ENCODE measurements at places on chromosomes 5 and 9.

GRCh38 chr9:111924281-111924680, 27.7 kb downstream of the UGCG start:
- no peak for DNase-seq

- no peak for DNase-seq
Measured at GRCh38 chr9:90058182-90058763, 453.5 kb downstream of the GADD45G start.

GRCh38 chr5:147508711-147509040, 1.2 kb downstream of the DPYSL3 start:
- no peak for DNase-seq

DNA sequence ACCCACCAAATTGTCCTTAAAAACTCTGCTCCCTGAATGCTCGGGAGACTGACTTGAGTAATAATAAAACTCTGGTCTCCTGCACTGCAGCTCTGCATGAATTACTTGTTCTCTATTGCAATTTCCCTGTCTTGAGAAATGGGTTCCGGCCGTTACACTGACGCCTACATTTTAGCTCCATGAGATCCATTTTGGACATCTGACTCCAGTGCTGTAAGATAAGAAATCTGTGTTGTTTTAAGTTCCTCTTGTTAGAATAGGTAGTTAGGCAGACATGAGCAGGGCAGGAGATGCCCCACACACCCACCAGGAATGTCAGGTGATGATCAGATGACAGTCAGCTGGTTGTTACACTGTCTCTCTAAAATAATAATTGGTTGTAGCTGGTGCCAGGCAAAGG, 125.8 kb upstream of the SHB start:
- no peak for DNase-seq

GRCh38 chr5:14557791-14558415, 23.7 kb upstream of the OTULINL start:
- DNase-seq = no peak

DNA sequence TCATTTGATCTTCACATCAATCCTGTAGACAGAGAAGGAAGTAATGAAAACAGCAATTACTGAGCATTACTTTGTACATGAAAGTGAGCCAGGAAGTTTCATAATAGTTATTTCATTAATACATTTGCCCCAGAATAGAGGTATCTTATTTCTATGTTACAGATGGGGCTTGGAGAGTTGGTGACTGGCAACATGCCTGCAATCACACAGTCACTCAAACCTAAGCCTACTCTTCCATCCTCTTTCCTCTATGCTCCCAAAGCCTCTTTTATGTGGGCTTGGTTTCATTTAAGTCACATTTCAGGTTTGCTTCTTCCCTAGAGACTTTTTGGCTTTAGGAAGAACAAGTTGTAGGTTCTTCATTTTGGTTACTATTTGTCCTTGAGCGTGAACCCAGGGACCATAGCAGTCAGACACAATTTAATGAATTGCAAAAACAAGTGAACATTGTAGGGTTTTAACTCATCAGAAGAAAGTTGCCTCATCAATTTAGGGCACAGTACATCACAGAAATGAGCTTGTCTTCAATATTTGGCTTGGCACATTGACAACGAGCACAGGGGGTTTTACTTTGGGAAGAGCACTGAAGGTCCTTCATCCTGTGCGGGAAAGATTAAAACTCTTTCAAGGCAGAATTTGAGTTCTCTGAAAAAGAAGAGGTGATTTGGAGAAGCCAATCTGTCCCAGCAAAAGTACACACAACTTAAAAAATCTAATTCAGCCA, 381.1 kb downstream of the TMEM38B start:
- DNase-seq = no peak

- no peak for DNase-seq
Measured at GRCh38 chr9:79742110-79742721, 170.5 kb downstream of the TLE4 start.

GRCh38 chr5:64978546-64978945, 209.8 kb downstream of the CWC27 start:
- no peak for DNase-seq

DNA sequence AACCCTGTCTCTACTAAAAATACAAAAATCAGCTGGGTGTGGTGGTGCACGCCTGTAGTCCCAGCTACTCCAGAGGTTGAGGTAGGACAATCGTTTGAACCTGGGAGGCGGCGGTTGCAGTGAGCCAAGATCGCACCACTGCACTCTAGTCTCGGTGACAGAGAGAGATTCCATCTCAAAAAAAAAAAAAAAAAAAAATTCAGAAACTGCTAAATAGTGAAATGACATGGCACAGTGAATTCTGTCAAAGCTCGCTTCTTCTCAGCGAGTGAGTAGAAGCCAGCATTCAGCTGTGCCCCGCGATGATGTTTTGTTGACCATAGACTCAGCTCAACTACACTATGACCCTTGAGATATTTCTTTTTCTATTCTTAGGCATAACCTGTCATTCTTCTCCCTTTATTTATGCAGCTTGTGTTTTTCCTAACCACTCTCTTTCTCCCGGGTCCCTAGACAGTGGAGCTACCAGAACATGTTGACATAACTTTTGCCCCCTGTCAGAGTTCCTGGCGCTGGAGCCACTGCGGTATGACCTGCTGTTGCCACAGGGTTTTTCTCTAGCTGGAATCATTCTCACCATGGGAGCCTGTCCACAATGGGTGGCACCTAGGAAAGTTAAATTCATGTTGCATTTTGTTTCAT, 13.5 kb upstream of the IQGAP2 start:
- DNase-seq = no peak

DNA sequence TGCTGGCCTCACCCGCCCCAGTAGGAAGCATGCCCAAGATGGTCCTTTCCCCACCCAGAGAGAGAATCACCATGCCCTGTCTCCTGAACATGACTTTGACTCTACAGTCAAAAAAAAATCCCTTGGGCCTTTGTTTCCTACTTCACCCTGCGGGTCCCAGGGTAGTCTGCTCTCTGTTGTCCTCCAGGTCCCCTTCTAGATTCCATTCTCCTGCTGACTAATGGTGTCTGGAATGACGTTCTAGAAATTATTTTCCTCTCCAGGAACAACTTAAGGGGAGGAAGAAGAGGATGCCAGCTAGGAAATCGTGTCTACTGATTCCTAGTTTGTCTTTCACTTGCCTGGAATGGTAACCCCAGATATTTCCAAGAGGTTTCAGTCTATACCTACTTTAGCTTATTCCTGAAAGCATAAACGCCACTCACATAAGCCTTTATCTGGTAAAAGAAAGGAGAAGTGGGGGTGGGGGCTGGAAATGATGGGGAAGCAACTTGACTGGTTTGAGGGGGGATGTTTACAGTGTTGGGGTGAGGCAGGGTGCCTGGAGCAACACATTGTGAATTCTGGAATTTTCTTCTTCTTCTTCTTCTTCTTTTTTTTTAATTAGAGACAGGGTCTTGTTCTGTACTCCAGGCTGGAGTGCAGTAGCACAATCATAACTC, 93.9 kb downstream of the SNX18 start:
- DNase-seq = no peak

DNA sequence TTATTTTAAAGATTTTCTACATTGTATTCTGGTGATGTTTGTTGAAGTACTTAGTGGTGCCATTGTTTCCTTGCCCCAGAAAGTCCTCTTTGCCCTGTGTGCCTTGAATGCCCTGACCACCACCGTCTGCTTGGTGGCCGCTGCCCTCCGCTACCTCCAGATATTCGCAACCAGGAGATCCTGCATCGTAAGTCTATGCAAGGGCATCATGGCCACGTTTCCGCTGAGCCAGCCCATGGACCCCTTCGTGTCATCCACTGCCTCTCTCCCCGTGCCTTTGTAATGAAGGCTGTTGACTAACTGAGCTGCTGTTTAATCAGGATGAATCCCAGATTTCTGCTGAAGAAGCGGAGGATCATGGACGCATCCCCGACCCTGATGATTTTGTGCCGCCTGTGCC, 52.3 kb downstream of the ENTREP1 start:
- DNase-seq = no peak

DNA sequence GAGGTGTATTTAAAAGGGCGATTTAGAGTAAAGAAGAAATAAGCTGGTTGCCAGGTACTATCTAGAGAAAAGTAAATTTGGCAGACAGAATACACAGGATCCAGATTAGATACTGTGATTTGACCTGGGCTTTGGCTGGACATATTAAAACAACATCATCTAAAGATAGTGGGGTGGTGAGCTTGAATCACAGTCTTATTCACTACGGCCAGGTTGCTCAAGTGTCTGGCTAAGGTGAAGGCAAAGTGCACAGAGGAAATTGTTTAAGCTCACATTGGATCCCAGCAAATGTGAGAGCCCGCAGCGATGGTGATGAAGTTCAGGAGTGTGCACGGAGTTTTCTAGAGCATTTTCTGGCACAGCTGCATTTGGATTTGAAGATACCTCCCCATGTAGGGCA, 398.2 kb upstream of the MEF2C start:
- DNase-seq = no peak

GRCh38 chr5:44952376-44952775, 143.6 kb downstream of the MRPS30 start:
- DNase-seq = peak; percentile 74

DNA sequence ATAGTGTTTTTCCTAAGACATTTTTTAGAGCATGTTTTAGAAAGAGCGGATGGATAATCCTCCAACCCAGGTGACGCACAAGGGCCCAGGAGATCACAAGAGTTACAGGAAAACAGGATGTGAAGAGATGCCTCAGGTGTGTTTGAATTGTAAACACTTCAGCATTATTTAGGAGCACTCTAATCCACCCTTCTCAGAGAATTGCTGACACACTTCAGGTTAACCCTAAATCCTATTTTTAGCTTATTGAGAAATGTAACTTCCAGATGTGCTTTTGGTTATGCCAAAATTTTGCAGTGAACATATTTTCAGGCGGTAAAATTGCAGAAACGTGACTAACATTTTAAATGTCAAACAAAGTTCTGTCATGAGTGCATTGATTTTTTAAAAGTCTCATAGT, 755.4 kb upstream of the CTNND2 start:
- DNase-seq = no peak

DNA sequence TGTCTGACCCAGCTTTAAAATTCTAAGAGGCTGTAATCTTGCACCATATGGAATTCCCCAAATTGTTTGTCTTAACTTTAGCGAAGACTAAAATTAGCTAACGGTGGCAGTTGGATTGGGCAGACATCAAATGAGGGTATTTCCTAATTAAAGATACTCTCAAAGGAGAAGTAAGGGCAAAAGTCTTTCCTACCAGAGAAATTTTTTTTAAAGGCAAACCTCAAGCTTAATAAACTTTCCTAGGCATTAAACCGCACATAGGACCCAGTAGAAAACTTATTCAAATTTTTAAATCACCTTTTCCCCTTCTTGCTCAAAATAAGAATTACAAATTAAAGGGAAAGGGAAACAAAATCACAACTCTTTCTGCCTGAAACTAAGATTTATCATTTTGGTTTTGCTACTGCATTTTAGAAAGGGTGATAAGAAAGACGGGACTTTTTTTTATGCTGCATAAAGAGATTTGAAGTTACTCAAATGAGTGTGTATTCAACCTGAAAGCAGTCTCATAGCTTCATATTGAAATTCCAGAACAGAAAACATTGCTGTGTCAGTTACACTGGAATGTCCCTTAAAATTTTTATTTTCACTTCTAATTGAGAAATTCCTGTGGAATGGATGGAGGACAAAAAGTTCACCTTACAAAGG, 189.1 kb upstream of the PTGER4 start:
- peak; percentile 40 for DNase-seq

DNA sequence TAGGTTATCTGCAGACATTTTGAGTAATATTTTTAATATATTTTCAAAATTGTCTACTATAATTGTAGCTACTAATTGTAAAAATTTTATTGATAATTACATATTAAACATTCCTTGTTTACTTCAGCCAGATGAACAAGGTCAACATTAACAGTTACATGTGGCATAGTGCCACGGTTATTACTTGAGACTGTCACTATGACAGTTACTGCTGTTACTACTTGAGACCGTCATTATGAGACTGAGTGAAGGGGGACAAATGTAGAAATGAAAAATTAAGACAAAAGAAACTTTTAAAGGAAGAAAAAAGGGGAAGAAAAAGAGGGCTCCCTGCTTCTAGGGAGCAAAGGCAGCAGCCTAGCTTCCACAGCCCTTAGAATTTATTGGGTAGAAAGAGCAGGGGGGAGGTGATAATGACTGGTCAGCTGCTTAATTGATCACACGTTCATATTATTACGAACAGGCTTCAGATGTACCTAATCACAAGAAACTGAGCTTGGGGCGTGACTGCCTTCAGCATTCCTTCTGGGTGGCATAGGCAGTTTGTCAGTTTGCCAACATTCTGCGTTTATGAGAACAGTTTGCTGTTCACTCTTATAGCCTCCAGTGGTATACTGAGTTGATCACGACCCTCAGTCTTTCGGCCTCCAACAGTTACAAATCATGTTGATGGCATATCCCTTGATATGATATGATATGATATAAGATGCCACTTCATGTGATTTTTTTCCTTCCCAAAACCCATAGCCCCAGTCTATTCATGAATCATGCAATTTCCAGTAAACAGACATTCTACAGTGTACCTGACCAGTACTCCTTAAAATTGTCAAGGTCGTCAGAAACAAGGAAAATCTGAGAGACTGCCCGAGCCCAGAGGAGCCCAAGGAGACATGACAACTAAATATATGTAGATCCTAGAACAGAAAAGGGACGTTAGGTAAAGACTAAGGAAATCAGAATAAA, 13.1 kb downstream of the MARCHF6 start:
- no peak for DNase-seq

- DNase-seq = no peak
Measured at GRCh38 chr5:114477816-114478334, 116.0 kb downstream of the KCNN2 start.

- no peak for DNase-seq
Measured at GRCh38 chr5:31362529-31362900, 169.0 kb downstream of the CDH6 start.

- no peak for DNase-seq
Measured at GRCh38 chr9:73402081-73403028, 250.7 kb downstream of the ANXA1 start.

GRCh38 chr5:131914472-131914871, 31.0 kb downstream of the MEIKIN start:
- DNase-seq = no peak

- no peak for DNase-seq
Measured at GRCh38 chr5:124919076-124919475, 172.6 kb upstream of the ZNF608 start.

- DNase-seq = no peak
Measured at GRCh38 chr9:124419832-124420489, 4.7 kb upstream of the PSMB7 start.

DNA sequence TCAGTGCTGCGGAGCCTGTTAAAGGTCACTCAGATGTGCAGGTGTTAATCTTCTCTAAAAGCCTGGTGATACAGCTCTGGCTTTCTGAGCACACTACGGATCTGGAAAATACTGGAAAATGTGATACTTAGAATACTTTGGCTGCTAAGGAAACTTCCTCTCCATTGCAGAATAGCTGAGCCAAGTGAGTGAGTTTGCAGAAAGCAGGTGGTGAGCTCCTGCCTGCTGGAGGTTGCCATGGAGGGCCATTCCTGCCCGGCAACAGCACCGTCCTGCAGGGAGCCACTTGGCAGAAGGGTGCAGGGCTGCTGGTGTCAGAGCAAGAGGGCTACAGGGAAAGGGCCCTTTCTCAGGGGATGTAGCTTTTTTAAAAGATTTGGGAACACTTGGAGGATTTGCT, 40.7 kb downstream of the SECISBP2 start:
- DNase-seq = no peak

GRCh38 chr5:163619273-163619934, 114.0 kb downstream of the MAT2B start:
- DNase-seq = no peak

GRCh38 chr5:111256128-111256527, 31.9 kb downstream of the CAMK4 start:
- DNase-seq = no peak

GRCh38 chr5:177317959-177318377, 6.3 kb upstream of the MXD3 start:
- DNase-seq = peak; percentile 89

Data from NAMALWA (cell line).